Lower lobe of right lung (tissue), 2 donors: ENCODE measurements at places on chromosomes 11 and 22.

- no peak for DNase-seq
Measured at GRCh38 chr11:61342207-61342803, 9.3 kb downstream of the TKFC start.

DNA sequence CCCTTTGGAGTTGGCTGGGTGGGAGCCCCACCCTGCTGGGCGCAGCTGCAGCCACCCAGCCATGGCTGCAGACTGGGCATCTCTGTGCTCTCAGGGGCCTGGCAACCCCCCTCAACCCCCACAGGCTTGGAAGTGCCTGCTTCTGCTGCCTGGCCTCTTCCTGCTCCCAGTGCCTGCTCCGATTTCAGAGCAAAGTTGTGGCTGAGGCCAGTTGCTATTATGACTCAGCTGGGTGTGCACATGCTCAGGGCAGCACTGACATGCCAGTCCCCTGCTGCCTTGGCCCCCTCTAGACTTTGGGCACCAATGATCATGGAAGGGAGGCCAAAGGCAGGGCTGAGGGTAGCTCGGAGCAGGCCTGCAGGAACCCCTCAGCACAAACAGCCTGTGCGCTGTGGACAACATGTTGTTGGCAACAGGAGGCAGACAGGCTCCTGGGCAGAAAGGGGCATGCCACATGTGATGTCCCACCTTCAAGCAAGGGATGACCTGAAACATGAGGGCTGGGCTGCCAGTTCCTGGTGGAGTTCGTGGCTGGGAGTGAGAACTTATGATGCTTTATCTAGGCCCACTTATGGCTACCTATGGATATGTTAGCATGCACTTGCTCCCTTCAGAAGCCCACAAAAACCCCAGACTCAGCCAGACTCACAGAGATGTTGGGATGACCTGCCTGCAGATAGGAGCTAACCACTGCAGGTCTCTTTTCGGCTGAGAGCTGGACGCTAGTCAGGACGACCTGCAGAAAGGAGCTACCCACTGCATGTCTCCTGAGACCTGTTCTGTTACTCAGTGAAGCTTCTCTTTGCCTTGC, 96.4 kb upstream of the AMOTL1 start:
- DNase-seq, result no peak

DNA sequence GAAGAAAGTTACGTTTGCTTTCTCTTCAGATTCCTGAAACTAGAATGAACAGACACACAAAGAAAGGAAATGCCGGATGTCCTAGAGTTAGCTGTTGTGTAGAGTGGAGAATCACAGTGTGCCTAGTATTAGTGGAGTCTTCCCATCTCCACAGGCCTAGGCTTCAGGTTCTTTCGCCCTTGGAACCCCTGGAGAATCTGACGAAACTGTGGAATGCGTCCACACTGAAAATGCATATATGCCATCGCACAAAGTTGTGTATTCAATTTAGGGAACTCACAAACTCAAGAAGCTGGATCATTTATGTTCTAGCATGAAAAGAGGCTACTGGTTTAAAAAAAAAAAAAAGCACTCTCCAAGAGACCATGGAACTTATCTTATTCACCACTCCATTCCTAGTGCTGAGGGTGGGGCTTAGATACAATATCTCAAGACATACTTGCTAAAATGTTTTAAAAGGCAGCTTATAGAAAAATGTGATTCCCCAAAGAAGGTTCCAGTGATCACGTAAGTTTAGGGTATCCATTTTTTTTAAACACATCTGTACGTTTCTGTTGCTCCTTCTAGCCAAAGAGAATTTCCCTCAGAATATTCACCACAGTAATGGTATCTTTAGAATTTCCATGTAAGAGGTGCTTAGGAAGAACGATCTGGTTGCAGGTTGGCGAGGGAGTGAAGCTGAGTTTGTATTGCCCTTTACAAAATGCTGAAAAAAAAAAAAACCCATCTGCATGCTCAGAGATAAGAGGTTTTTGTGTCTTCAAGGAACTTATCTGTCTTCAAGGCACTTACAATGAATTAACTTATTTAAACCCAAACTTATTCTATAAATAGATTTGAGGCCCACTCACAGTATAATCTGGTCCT, 20.0 kb downstream of the MAML2 start:
- DNase-seq, result no peak

DNA sequence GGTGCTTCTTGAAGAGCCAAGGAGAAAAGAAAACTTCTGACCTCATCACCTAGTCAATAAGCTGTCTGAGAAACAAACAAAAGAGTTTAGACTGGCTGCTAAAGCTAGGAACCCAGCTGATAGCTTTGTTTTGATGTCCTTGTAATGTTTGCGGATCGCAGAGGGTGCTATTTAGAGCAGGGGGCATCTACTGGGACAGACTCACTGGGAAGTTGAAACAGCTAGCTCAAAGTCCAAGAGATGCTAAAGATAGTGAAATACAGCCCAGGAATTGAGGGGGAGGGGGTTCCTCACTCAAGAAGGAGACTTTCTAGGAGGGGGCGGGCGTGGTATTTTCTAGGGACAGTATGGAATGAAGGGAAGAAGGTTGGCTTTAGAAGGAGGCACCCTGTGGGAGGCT, 18.9 kb downstream of the ZBTB16 start:
- no peak for DNase-seq

GRCh38 chr11:113730887-113731726, 25.0 kb upstream of the TMPRSS5 start:
- no peak for DNase-seq

- no peak for DNase-seq
Measured at GRCh38 chr22:20242393-20243175, 25.5 kb downstream of the RTN4R start.

- DNase-seq, result no peak
Measured at GRCh38 chr22:23913306-23913660, 19.1 kb downstream of the MIF start.

DNA sequence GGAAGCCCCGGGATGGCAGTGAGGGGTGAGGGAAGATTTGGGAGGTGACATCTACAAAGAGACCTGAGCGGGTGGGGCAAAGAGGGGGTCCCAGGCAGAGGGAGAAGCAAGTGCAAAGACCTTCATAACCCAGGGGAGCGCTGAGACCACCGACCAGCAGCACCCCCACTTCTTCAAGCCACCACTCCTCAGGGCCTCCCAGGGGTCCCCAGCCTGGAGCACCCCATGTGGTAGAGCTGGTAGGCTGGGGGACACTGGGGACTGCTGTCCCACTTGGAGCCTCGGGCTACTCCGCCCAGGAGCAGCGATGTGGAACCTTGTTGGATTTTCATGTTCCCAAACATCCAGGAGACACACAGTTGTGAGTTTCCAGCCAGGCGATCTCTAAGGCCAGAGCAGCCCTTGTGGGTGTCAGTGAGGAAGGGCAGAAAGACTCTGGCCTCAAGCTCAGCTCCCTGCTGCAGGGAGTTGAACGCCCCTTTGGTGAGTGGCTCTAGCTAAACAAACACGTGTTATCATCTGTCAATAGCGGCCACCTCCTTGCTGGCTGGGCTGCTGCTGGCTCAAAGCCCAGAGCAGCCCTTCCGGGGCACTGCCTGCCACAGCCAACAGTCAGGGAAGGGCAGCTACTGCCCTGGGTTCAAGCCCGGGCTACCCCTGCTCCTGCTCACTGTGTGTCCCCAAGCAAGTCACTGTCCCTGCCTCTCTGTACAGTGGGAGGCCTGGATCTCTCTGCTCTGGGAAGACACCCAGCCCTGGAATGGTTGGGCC, 25.7 kb upstream of the CHKA start:
- peak; percentile 74 for DNase-seq
